ENCODE measurements at places on chromosomes 6 and 20.

GRCh38 chr20:54250691-54251090, 42.8 kb downstream of the PFDN4 start:
- DNase-seq = no peak

DNA sequence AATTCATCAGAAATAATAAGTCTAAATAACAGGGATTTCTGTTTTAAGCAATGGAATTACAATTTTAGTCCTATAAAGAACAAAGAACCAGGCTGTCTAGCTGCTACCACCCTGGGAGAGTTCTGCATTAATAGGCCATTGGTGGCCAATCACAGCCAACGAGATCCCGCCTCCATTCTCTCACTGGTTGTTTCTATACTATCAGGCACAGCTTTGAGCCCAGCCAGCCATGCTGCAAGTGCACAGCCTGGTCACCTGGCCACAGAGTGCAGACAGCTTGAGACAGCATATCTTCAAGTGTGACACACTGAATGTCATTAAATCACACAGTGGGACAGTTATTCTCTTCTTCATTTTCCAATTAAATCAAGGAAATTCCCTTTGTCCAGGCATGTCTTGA, 16.1 kb upstream of the RAB22A start:
- no peak for DNase-seq

DNA sequence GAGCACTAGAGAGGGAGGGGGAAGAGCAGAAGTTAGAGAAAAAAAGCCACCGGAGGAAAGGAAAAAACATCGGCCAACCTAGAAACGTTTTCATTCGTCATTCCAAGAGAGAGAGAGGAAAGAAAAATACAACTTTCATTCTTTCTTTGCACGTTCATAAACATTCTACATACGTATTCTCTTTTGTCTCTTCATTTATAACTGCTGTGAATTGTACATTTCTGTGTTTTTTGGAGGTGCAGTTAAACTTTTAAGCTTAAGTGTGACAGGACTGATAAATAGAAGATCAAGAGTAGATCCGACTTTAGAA, 2.0 kb downstream of the ID4 start:
- DNase-seq = no peak

DNA sequence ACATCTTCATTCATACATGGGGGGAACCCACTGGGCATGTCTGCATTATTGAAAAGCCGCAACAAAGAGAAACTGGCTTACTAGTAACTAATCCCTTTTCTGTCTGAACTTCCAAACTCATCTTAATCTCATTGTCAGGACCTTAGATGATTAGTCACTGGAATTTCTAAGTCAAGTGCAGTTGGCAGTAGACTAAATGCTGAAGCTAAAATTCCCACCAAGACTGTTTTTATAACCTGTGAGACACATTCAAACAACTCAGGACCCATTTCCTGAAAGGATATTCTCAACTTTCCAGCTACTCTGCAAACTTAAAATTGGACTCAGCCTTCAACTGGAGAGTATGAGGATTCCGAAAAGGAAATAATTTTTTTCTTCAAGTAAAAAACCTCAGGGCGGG, 94.8 kb upstream of the SCAF8 start:
- DNase-seq = peak; percentile 8

DNA sequence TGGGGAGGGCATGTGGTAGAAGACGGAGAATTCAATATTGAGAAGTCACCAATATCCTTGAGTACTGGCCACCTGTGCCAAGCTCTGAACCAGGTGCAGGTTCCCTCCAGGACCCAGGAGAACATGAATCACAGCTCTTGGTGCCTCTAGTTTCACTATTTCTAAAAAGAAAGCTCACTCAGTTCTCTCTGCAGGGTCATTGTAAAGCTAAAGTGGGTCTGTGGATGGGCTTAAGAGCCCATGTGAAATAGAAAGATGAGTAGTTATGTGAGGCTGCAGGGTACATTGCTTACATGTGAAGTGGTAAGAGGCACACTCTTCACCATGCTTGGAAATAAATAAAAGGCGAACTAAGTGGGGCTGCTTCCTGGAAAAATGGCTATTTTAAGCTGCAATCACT, 43.6 kb downstream of the ZNF831 start:
- no peak for DNase-seq

- no peak for DNase-seq
Observed at GRCh38 chr6:110033749-110034666, 55.9 kb downstream of the GPR6 start.

DNA sequence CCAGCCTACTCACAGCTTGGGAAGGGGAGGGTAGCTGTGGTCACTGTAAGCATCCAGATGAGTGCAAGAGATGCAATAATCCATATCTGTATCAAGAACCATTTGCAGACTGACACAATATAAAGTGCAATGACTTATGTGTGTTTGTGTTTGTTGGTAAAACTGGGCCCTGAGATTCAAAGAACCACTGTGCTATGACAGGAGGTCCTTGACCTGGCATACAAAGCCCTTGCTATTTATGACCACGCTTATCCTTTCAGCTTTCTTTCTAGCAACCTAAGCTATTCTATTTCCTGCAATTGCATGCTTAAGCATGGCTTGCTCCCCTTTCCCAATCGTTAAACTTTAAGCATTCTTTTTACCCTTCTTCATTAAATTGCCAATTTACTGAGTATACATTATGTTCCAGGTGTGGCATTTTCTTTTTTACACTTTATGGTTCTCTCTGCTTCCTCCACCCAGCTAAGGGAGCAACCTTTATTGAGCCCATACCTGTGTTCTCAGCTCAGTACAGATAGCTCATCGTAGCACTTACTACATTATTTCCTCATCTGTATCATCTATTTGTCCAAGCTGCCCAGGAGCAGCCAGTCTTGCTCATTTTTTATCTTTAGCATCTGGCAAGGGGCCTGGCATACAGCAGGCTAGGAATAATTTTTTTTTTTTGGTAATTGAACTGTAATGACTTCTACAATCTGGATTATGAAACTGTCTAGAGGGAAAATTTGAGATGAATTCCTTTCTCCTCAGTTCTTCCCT, 3.5 kb downstream of the MCUR1 start:
- DNase-seq = no peak

DNA sequence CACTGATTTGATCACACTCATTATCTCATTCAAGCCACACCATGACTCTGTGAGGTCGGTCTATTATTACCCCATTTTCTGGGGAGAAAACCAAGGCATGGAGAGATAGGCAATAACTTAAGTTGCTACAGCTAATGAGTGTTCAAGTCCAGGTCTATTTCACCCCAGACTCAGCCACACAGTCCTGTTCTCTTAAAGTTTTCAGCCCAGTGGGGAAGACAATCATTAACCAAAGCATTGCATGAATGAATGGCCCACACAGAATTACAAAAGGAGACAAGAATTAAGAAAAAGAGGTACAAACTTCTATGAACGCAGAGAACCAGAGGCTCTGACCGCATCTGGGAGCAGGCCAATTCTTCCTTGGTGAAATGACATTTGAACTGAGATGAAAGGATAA, 7.1 kb downstream of the BPI start:
- no peak for DNase-seq

GRCh38 chr6:134810402-134810801, 139.5 kb downstream of the ALDH8A1 start:
- peak; percentile 72 for DNase-seq

DNA sequence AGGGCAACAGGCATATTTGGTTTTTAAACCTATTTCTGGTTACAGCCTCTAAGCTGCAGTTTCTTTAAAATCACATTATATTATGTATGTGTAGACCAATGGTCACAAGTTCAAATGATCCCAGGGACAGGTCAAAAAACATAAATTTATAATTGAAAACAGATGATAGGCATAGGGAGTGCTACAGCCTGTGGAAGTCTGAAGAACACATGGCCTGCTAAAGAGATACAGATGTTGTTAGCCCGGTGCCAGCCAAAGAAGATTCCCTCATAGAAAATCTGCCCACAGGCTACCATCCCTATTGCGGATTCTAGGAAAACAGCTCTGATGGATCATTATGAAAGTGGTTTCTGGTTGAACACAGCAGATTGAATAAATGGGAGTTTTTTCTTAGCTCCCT, 65.3 kb downstream of the NRSN1 start:
- no peak for DNase-seq
